ENCODE measurements at places on chromosomes 6 and 20.
A peak's percentile ranks its signal among the peaks of the same experiment; 100 is the strongest.

DNA sequence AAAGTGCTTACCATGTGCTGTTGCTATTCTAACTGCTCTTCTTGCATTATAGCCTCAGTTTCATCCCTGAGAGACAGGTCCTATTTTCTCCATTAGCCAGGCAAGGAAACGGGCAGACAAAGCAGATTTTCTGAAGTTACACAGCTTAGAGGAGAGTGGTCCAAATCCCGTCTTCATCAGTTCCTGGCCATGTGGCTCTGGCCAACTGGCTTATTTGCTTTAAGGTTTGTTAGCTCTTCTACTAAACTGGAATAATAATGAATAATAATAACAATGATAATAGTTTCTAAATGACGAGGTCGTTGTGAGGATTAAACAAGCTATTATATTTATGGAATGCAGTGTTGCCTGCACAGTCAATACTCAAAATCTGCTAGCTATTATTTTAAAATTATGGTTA, 35.8 kb upstream of the BCAS1 start:
- no peak for DNase-seq

- no peak for DNase-seq
Observed at GRCh38 chr6:28867086-28867409, 56.7 kb downstream of the TRIM27 start.

DNA sequence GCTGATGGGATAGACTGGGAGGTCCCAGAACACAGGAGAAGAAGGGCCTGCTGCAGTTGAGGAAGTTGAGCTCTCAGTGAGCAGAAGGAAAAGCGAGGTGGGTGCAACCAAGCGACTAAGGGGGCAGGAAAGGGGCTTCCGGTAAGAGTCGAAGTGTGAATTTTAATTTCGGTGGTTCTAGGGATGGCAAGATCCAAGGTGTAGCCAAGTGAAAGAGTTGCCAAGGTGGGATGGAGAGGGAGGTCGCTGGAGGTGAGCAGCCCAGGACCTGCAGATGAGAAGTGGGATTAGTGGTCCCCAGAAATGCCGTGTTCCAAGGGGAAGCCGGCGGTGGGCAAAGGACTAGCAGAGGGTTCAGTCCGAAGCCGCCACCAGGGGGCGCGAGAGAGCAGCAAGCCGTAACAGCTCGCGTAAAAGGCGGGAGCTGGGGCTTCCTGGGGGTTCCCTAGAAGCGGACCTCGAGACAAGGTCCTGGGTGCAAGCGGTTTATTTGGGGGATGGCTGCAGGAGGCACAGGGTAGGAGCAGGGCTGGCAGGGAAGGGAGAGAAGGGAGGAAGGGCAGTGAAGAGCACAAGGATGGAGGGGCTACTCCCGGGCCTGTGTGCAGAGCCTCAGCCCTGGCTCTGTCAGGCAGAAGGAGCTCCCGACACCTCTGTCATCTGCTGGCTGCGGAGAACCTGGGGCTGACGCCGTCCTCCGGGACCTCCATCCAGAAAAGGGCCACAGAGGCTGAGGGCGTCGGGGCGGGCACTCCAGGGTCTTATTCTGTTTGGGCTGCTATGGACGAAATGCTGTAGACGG, 103.6 kb downstream of the PAX1 start:
- peak; percentile 49 for DNase-seq

DNA sequence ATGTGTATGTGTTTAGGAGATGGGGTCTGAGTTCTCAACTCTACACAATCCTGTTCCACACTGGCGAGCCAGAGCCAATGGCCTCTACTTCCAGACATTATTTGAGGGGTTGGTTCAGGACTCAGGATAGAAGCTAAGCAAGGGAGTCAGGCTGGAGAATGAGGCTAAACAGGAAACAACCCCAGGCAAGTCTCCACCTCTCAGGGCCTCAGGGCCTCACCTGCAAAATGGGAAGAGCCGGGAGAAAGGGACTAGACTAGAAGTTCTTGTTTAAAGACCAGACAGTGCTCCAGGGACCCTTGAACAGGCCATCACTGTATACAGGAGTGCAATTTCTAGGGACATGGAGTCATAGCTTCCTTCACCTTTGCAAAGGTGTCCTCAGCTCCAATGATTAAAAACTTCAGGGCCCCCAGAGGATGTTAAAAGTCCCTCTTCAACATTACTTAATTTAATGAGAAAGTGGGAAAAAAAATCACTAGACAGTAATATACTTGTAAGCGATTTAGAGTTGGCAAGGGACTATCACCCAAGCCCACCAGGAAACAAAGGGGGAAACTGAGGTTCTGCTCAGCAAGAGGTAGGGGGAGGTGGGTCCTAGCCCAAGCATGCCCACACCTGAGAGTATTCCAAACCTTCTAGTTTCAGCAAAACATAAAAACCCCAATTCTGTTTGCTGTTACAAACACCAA, 41.7 kb downstream of the ZMYND8 start:
- no peak for DNase-seq

DNA sequence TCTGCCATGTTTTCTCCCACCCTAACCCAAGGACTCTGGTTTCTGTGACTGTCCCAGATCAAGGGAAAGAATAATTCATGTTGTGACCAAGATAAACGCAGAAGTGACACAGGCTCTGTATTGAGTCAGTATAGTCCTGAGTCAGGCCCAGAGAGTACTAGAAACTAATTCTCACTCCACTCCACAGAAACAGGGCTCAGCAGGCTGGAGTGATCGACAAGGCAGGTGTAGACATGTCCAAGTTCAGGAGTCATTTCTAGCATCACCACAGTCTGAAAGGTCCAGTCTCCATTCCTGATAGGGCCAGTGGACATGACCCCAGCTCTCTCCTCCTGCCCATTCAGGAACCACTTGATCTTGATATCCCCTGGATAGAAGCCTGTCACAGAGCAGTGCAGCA, 2.7 kb downstream of the HLA-DOB start:
- DNase-seq = no peak
